ENCODE measurements at places on chromosomes 6 and 20. TPM values are rescaled to one million over a fixed set of nuclear protein-coding genes. Genes with fewer than 3 reads are reported as not detected.

The GLP1R gene
- not detected for total RNA-seq

The PGBD1 gene
- total RNA-seq = 6.5 TPM

The ANKRD66 gene
- total RNA-seq = not detected

The PNPLA1 gene
- not detected for total RNA-seq

The RAET1L gene
- total RNA-seq = not detected

The CDSN gene
- not detected for total RNA-seq

The C6orf141 gene
- 55.0 TPM for total RNA-seq

The SLC44A4 gene
- 0.06 TPM for total RNA-seq

The GPX5 gene
- not detected for total RNA-seq

The PACSIN1 gene
- total RNA-seq = not detected

The TCP11 gene
- not detected for total RNA-seq

The CST2 gene
- not detected for total RNA-seq

The EEF1A2 gene
- 27.1 TPM for total RNA-seq

The OR12D3 gene
- total RNA-seq = not detected

The CCDC167 gene
- 26.4 TPM for total RNA-seq

The TNF gene
- total RNA-seq = not detected

The SIM1 gene
- total RNA-seq = not detected

The TAP2 gene
- total RNA-seq = 50.0 TPM

The MAP3K5 gene
- total RNA-seq = 3.5 TPM

All from bladder microvascular endothelial cell (primary cell).